ENCODE measurements at places on chromosomes 2 and 18.
A peak's percentile ranks its signal among the peaks of the same experiment; 100 is the strongest.

GRCh38 chr2:199364153-199364552 is 93.6 kb downstream of the SATB2 start:
- DNase-seq: no peak

DNA sequence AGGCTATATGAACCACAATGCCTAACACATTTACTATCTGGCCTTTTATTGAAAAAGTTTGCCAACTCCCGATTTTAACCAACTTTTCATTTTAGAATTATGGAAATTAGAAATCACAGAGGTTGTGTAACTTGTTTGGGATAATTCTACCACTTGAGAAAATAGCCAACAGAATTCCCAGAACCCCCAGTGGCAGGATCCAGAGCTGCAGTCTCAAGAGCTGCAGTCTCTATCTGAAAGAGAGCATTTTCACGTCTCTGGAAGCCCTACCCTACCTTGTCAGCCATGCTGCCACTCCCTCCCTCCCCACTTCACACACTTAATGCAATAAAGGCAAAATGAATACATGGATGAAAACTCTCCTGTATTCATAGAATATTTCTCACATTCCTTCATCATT is 23.4 kb upstream of the TSPYL6 start:
- no peak for DNase-seq

GRCh38 chr2:15730545-15731212 is 139.0 kb downstream of the DDX1 start:
- no peak for DNase-seq

DNA sequence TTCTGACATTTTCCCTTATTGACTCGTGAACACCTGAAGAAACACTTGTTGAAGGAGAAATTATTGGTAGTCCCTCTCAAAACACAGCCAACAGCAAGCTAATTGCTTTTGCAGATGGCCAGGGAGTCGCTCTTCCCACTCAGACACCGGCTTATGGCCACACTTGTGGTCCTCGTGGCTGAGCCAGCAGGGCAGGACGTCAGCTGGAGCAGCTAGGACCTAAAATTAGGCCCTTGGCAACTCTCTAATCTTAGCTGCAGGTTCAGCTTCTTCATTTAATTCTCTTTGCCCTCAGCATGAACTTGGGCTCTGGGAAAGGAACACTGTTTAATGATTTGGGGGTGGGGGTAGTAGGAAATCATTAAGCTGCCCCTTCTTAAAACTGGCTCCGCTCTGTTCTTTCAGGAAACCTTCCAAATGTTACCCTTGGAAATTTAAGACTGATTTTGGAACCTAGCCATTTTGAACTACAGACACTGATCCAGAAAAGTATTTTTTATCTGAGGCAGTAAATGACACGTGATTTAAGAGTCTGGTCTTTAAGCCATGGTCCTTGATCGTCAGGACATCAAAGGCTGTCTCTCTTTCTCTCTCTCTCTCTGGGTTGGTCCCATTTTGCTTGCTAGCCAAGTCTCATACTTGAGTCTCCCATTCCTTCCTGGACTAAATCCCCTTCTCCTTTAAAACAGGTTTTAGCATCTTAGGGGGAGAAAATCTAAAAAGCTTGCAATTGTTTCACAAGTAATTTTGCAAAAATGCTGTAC is 77.5 kb downstream of the CDK15 start:
- DNase-seq: no peak

DNA sequence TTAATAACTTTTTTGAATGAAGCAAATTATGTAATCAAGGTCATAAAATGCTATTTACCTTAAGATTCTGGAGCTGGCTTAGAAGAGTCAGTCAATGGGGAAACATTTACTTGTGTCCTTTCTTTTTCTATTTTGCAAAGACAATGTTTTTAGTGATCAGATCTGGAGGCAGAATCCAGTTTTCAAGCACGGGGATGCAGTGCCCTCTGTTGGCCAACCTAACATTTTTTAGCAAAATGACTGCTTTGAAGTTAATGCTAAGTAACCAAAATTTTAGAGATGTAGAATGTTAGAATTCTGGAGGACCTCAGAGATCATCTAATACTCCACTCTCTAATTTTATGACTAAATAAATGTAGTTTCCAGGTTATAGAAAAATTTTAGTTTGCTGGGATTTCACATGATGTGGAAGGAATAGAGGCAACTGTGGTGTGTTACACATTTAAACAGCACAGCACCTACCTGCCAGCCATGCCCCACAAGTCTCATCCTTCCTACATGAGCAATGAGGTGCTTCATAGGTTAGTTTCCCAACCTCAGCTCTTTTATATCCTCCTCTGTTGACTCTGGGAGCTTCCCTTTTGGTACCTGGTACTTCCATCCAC is 23.6 kb upstream of the SLC9A4 start:
- peak; percentile 60 for DNase-seq

- DNase-seq: peak; percentile 60
Measured at GRCh38 chr18:45626330-45627203, 11.3 kb downstream of the SLC14A2 start.

DNA sequence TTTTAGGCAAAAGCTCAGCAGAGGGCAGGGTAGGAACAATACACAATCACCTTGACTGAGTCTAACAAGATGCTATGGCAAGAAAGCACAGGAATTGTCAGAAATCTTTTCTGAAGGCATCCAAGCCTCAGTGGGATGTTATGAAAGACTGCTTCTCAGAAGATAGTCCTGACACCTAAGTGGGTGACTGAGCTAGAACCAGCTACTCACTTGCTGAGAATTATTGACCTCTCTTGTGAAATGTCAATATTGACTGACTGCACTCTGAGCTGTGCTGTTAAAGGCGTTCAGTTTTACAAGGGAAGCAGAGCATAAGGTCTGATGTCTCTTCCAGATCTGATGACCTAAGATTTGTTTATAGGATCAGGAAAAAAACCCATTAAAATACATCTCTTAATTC is 46.1 kb downstream of the TACR1 start:
- DNase-seq: no peak

GRCh38 chr2:126029316-126029715 is 626.6 kb upstream of the GYPC start:
- no peak for DNase-seq

GRCh38 chr2:8241317-8241716 is 440.5 kb upstream of the ID2 start:
- DNase-seq: no peak

DNA sequence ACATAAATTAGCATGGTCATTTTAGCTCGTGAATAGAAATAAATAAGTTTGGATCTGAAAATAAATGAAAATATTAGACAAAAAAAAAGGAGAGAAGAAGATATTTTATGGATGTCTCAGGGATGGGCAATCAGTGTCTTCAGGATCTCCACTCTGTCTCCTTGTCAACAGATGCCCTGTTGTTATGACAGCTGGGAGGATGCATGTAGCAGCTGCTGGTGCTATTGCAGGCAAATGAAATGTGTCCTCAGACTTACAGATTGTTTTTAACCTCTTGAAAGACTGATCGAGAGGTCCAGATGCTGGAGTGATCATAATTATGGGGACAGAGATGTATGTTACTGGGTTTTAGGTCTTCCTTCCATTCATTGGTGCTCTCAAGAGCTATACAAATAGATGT is 24.7 kb upstream of the ARL4C start:
- no peak for DNase-seq

- DNase-seq: no peak
Measured at GRCh38 chr2:71256421-71256820, 29.5 kb upstream of the PAIP2B start.

DNA sequence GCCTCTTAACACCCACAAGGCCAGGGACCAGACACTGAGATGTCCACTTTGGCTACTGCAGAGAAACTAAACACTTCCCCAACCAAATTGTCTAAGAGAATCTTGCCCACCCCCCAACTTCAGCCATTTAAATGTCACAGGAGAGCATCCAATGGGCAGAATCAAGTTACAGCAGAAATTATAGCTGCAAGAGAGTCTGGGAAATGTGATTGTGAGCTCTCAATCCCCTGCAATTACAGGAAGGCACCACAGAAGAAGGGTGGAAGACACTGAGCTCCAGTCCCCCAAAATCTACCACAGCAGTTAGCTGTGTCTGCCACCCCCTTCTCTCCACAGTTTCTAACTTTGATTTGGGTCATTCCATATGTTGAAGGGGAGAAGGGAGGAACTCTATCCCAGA is 103.5 kb upstream of the ATL2 start:
- DNase-seq: no peak

DNA sequence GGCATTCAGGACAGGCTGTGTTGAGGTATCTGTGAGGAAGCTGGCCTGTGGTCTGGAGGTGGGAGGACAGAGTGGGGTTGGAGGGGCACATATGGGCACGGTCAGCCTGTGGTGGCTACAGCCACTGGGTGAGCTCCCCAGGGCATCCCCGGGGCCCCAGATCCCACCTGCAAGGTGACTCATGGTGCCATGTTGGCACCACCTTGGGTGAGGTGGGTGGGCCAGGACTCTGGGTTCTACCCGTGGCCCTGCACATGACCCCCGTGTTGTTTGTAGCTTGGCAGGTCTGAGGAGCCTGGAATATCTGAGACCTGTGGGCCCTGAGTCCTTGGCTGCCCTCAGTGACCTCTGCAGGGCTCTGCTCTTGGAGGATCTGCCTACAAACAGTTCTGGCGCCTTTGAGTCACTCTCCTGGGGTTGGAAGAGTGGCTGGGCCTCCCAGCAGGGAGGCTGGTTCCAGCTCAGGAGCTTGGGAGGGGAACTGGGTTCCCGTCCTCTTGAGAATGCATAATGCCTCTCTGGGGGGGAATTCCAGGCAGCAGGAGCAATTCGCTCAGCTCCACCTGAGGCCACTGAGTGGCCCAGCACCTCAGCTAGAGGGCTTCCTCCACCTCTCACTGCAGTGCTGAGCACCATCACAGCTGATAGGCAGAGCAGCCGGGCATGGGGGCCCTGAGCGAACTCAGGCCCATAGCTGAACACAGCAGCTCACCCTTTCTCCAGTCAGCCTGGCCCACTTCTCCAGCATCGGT is 105.1 kb downstream of the DYSF start:
- no peak for DNase-seq

- DNase-seq: no peak
Measured at GRCh38 chr2:241412144-241412543, 56.1 kb downstream of the FARP2 start.
